ENCODE measurements at places on chromosomes 7 and 10.

- no peak for DNase-seq
Observed at GRCh38 chr10:50679149-50679548, 55.4 kb upstream of the SGMS1 start.

- no peak for DNase-seq
Observed at GRCh38 chr10:114550756-114551635, 107.1 kb downstream of the ABLIM1 start.

DNA sequence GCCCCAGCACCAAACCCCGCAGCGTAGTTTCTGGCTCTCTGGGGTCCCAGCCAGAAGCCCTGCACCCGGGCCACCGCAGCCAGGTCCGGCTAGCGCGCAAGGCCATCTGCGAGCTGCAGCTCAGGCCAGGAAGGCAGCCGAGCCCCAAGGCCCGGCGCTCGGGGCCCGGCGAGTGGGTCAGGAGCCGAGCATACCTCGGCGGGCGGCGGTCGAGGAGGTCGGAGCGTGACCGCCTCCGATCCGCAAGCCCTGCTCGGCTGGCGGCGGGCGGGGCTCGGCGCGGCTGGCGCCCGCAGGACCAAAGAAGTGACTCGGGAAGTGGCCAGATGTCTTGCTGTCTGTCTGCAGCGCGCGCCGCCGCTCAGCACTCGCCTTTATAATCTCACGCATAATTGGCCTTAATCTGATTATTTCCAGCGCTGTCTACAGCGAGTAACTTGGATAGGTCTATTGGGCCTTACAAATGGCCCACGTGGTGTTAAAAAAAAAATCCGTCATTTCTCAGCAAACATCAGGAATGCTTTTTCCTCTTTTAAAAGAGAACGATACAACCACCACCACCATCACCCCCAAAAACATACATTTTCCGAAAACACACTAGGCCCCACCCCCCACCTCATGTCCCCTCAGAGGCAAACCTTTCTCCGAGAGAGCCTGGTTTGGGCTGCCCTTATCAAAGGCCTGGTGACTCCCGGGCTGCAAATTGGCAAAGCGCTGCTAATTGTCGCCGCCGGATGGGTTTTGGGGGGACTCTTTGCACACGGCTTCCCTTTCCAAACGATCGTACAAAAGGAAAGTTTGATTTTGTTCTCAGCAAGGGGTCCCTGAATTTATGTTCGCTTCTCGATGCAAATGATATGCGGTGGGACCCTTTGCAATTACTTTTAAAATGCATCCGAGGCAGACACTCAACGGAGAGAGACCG is at the start of gene DRGX:
Gene DRGX (minus strand): TSS at position 349 of the 925 bp plus-strand sequence. CDS start 649 bp downstream, outside the sequence.
- DNase-seq, result no peak

- no peak for DNase-seq
Observed at GRCh38 chr7:98399890-98400541, 874 bp downstream of the BAIAP2L1 start.

DNA sequence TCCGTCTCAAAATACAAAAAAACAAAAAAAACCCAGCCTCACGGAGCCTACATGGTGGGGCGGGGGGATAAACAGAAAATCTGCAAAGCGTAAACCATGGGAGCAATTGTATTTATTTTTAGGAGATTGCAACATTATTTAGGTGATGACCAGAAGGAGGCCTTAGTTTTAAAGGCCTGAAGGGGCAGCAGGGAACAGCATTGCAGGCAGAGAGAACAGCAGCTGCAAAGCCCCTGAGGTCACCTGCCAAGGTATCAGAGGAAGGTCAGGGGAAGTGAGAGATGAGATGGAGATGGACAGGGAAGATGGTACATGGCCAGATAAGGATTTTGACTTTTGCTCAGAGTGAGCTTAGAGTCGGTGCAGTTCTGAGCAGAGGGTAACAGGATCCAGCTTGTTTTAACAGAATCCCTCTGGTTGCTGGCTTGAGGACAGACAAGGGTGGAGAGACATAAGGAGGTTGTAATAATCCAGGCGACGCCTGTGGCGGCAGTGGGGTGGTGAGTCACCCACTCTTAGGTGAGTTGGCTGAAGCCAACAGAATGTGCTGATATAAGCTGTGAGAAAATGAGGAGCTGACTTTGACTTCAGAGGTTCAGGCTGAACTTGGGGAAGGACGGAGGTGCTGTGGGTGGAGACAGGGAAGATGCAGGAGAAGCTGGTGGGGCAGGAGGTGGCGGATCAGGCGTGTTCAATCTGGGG is 82.3 kb upstream of the GTF2I start:
- no peak for DNase-seq

GRCh38 chr10:60426425-60426824 is 36.8 kb upstream of the ANK3 start:
- no peak for DNase-seq

DNA sequence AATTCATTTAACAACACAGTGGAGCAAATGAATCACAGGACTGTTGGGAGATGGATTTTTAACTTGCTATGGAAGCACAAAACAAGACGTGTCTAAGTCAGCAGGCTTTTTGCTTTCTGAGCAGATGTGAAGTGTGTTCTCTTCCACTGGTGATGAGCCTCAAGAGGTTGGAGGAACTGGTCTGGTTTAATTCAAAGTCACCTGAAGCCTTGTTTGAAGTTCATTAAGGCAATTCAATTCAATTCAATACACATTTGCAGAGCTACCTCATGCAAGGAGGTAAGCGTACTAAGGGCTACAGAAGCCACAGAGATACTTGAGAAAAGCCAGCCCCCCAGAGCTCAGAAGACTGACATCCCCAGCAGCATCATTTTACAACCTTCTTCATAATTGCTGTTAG is 68.4 kb upstream of the PALS2 start:
- no peak for DNase-seq

- no peak for DNase-seq
Observed at GRCh38 chr7:35036361-35037171, 719 bp downstream of the DPY19L1 start.

DNA sequence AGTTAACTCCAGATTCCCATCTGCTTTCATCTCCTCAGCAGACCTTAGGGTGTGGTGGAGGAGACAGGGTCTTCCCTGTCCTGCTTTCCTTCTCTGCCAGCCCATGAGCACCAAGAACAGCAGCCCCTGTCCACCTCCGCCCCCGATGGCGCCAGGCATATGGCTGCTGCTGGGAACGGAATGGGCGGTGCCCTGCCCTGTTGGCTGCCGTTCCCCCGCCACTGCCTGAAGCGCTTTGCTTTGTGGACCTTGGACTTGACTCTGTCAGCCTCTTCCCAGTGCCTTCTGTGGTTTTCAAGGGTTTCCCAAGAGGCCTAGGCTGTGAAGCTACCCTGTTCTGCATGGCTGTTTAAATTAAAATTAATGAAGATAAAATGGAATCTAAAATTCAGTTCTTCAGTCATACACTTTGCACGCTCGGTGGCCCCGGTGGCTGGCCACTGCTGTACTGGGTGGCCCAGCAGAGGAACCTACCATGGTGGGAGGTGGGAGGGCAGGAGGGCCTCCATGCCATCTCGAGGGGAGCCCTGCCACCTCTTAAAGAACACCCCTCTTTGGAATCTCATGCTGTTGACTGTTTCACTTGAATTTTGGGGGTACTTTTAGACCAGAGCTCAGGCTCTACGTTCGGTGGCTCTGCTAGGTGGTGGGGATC is 78.7 kb downstream of the NKX6-2 start:
- no peak for DNase-seq

DNA sequence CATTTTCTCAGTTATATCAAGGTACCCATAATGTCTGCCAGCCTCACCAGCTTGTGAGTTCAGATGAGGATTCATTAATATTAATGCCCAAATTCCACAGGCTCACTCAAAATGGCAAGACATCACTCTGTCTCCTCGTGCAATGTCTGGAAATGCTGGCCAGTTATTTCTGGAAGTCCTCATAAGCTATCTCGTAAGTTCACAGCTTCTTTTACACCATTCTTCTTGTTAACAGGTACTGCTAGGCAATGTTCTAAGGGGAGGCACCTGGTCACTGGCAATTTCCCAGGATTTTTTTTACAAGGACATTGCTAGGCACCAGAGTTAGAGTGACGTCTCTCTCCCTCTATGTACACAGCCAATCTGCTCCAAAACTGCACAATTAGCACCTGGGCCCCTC is 80.2 kb upstream of the SEMA3C start:
- DNase-seq, result no peak

DNA sequence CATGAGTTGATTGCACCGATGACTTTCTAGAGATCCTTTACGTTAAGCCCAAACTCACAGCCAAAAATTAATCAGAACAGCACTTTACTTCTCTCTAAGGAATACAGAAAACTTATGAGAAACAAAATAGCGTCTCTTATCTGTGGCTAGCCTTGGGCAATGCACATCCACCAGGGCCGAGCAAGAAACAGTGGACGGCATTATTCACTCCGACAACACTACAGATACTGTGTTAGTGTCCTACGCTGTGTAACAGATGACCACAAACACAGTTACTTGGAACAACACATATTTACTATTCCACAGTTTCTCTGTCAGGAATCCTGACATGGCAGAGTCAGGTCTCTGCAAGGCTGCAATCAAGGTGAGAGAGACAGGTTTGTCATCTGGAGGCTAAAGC is 598.3 kb upstream of the ADARB2 start:
- no peak for DNase-seq

- DNase-seq, result no peak
Observed at GRCh38 chr10:132654121-132654571, 116.6 kb downstream of the INPP5A start.

- DNase-seq, result no peak
Observed at GRCh38 chr10:129581827-129582411, 114.9 kb downstream of the MGMT start.

- DNase-seq, result no peak
Observed at GRCh38 chr10:97543025-97543546, 29.5 kb upstream of the ANKRD2 start.

GRCh38 chr10:61792097-61792716 is 109.3 kb upstream of the ARID5B start:
- DNase-seq, result no peak

Data from stimulated activated CD4-positive, alpha-beta T cell treated with anti-CD3 and anti-CD28 coated beads, TNF-alpha, amount 100 ng/mL, for 1 hour (primary cell).